ENCODE measurements at places on chromosomes 2 and 18.

DNA sequence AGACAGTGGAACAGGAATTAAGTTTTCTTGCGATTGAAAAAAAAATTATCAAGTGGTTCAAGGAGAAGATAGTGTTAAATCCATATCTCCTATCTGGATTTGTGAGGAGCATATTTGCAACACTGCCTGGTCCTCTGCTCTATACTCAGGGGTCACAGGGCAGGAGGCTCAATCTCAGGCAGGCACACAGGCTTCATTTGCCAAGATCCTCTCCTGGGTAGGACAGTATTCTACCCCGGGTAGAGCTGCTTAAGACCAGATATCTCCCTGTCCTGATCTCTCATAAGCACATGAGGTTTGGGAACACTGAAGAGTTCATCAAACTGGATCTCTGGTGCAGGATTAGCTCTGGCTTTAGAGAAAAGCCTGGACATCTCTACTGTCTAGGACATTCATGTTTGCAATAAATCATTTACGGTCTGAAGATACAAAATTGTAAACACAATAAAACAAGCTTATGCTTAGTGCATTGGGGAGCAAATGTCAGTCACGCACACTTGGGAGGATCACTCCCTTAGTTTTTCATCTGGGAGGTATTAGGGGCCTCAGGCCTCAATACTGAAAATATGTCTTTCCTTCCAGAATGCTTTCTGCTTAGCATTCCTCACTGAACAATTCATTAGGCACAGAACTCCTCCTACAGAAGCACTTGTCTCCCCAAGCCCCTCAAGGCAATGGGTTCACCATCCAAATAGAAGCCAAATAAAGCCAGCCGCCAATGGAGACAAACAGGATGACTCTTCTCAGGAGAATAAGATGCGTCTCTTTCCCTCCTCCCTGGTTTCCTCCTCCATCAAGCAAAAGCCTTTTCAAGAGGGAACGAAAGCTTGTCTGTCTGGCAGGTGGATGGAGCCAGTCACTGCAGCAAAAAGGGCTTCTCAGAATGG lies 34.1 kb upstream of the LCLAT1 start:
- DNase-seq, result no peak

GRCh38 chr2:127022817-127023216 lies 84.1 kb downstream of the BIN1 start:
- no peak for DNase-seq

- DNase-seq, result no peak
Measured at GRCh38 chr18:6773777-6774176, 44.3 kb downstream of the ARHGAP28 start.

DNA sequence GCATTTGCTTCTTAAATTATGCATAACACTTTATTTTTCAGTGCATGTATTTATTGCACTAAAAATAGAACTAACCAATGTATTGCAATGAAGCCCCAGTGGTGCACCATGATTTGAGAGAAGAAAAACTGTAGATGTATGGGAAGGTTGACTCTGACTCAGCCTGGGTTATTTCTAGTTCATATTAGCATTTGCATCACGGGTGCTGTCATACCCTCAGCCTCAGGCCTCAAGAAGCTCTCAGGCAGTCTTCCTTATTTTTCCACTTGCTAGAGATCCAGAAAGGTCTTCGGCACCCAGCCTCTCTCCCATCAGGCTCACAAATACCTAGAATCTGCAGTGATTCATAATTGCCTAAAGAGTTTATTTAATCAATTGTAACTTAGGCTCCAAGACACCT lies 148.0 kb downstream of the DNER start:
- DNase-seq, result no peak

DNA sequence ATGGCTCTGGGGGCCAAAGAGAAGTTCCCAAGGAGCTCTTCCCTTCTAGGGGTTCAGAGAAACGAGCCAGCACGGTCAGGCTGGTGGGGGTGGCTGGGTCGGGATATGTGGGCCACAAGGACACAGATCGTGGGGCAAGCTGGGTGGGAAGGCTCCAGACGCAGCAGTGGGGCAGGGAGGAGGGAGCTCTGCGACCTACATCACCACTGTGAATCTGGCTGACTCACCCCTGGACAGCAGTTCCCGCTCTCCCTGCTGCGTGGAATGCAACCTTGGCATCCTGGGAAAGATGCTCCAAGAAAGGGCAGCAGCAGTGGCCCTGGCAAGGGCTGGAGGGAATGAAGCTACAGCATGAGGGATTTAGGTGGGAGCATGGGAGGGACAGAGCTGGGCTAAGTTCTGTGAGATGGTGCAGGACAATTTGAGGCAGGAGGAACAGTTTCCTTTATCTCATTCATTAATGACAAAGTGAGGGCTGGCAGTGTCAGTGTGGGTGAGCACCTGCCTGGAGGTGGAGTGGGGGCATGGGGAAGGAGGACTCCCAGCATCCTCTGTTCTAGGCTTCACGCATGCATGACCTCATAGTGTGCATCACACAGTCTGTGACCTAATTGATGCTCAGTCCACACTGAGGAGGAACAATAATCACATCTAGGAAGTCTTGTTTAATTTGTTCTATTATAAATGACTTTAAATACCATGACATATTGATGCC lies 25.0 kb downstream of the CELF4 start:
- no peak for DNase-seq
